ENCODE measurements at places on chromosomes 5 and 9.

- DNase-seq: no peak
Measured at GRCh38 chr5:164336906-164337305, 831.5 kb downstream of the MAT2B start.

GRCh38 chr5:153964880-153965645, 73.6 kb downstream of the FAM114A2 start:
- peak; percentile 84 for DNase-seq

DNA sequence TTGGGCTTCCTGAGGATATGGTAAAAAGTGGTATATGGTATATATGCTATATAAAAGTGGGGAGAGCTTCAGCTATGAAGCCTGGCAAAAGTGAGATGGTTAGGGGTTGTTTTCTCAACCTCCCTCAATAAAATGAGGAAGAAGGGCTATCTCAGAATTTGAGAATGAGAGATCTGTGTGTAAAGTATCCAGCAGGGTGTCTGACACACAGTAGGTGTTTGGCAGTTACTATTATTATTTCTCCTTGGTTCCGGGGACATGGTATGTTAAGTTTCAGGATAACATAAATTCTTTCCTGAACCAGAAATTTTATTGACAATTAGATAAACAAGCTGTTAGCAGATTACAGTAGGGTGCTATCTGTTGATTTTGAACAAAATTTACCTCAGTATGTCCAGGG, 94.1 kb downstream of the DENND1A start:
- DNase-seq: no peak

DNA sequence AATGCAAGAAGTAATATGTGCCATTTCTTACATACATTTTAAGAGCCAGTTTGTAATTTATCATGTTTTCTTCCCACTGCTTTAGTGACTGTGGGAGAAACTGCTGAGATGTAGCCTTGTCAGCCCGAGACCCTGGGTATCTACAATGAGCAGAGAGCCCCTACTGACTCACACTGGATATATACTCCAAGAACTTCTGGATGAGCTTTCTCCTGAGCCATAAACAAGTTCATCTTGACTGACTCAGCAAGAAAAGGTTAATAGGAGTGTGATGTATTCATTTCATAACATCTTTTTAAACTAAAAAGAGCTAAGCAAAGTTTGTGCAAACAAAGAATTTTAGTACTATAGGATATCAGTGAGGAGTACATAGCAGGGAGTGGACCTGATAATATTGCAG, 182.5 kb downstream of the EDIL3 start:
- DNase-seq: no peak

GRCh38 chr9:101737705-101738565, 512 bp downstream of the GRIN3A start:
- DNase-seq: peak; percentile 67

GRCh38 chr5:32421075-32421474, 23.5 kb downstream of the ZFR start:
- no peak for DNase-seq

GRCh38 chr5:77960863-77961396, 184.8 kb upstream of the TBCA start:
- DNase-seq: peak; percentile 40

DNA sequence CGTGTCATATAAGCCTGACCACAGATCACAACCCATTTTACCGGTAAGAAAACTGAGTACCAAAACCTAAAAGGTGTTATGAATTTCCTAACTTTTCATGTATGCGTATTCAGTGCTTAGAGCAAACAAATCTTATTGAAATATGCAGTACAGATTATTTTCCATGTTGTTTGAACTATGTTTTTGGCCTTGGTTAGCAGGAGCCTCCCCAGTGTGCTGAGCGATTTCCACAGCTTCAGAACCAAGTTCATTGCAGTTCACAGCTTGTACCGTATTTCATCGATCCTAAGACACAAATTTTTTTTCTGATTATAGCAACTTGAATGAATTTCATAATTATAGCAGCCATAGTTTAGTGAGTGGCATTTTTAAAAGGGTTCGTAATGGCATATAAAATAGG, 13.7 kb downstream of the ADAMTSL1 start:
- DNase-seq: no peak

- DNase-seq: peak; percentile 69
Measured at GRCh38 chr5:111172504-111172903, 51.7 kb upstream of the CAMK4 start.

- DNase-seq: no peak
Measured at GRCh38 chr5:123182072-123182471, 93.0 kb downstream of the PRDM6 start.

DNA sequence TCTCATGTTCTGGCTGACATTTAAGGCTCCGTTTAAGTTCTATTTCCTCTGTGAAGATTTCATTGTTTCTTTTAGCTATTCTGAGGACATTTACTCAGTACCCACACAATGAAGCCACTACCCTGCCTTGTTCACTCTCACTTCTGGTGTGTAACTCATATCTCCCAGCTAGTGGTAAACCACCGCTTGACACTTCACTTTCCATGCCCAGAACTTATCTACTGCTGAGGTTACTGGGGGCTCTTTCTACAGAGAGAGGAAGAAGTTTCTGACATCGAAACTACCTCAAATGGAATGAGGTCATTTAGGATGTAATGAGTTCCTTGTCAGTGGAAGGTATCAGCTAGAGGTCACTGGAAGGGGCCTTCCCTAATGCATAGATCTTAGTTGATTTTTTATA, 501.5 kb downstream of the DMAC1 start:
- DNase-seq: no peak

DNA sequence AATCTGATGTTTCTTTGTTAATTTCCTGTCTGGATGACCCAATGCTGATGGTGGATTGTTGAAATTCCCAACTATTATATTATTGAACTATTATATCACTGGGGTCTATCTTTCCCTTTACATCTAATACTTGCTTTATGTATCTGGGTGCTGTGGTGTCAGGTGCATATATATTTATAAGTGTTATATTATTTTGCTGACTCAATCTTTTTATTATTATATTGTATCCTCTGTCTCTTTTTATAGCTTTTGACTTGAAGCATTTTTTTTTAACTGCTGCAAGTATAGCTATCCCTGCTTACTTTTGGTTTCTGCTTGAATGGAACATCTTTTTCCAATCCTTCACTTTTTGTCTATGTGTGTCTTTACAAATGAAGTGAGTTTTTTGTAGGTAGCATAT, 255.9 kb downstream of the RAB3C start:
- no peak for DNase-seq

- DNase-seq: no peak
Measured at GRCh38 chr9:127245637-127246164, 18.9 kb upstream of the GARNL3 start.

DNA sequence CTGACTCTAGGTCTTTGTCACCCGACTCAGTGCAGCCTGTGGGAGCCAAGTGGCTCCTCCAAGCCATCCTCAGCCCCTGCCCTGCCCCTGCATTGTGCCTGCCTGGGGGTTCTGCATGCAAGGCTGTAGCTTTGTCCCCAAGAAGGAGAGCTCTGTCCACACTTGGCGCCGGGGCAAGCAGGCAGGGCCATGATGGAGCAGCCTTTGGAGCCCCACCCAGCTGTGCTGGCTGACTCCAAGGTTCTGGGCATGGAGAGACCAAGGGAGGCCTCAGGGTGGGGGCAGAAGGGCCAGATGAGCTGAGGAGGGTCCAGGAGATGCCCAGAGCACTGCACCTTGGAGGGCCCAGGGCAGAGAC, 226.2 kb downstream of the CACNA1B start:
- no peak for DNase-seq

- DNase-seq: no peak
Measured at GRCh38 chr5:29277642-29278041, 1915.8 kb upstream of the CDH6 start.

GRCh38 chr5:67200809-67201562, 4.4 kb upstream of the CD180 start:
- no peak for DNase-seq

DNA sequence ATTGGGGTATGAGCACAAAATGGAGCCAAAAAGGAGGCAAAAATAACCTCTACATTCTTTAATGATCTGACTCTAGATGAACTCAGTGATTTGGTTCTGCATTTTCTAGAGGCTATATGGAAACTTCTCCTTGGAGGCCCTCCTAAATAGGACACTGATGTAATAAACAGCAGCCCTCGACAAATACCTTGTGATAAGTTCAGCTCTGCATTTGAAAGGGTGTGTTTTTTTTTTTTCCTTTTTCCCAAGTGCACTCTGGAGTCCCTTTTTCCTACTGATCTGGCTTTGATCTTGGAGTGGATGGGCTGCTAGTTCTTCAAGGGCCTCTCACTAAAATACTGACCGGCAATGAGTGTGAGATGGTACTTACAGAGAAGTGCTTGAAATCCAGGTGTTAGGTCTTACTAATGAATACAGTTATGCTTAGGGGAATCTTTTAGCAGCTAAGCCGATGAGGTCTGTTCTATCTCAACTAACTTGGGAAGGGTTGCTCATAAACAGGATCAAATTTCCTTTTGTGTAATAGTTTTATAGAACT, 161.7 kb downstream of the MAST4 start:
- no peak for DNase-seq

- no peak for DNase-seq
Measured at GRCh38 chr9:93458712-93459111, 5.3 kb upstream of the FAM120AOS start.

DNA sequence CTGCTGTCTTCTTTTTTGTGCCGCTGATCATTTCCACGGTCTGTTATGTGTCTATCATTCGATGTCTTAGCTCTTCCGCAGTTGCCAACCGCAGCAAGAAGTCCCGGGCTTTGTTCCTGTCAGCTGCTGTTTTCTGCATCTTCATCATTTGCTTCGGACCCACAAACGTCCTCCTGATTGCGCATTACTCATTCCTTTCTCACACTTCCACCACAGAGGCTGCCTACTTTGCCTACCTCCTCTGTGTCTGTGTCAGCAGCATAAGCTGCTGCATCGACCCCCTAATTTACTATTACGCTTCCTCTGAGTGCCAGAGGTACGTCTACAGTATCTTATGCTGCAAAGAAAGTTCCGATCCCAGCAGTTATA, 17.1 kb downstream of the F2R start:
- DNase-seq: no peak

DNA sequence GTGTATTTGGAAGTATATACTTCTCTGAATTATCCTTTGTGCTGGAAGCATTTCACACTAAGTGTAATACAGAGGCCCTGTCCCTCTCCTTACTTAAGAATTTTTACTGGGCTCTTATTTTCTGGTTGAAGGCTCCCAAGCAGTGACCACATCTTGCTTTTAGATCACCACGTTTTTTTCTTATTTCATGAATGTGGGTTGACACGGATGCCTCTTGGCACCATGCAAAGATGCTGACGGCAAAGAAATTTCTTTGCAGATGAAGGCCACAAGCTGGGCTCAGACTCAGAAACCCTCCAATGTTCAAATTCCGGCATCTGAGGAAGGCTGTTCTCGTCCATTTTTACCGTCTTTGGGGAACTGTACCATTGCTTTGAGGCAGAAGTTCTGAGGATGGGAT, 168.5 kb downstream of the HMHB1 start:
- no peak for DNase-seq

GRCh38 chr9:128420060-128420650, 502 bp upstream of the CERCAM start:
- DNase-seq: peak; percentile 66

- DNase-seq: no peak
Measured at GRCh38 chr5:36939969-36940858, 63.6 kb downstream of the NIPBL start.

DNA sequence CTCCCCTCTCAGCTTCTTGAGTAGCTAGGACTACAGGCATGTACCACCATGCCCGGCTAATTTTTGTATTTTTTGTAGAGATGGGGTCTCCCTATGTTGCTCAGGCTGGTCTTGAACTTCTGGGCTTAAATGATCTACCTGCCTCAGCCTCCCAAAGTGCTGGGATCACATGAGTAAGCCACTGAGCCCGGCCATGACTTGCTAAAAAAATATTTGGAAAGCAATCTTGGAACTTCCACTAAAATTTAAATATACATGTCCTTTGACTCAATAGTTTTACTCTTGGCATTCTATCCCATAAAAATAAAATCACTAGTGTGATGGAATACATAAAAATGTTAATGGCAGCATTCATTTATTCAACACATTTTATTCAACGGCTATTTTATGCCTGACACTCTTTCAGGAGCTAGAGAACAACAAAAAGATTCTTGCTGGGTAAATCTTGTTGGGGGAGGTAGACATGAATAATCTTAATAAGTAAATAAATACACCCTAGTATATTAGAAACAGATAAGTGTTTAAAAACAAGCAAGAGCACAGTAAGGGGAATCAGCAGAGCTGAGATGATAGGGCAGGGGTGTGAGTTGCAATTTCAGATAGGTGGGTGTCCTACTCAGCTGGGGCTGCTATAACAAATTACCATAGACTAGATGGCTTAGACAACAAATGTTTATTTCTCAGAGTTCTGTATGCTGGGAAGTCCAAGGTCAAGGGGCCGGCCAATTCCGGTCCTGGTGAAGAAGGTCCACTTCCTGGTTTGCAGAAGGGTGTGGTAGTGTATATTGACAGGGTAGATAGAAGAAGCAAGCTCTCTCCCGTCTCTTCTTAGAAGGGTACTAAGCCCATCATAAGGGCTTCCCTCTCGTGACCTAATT, 50.7 kb downstream of the KCNV2 start:
- no peak for DNase-seq

DNA sequence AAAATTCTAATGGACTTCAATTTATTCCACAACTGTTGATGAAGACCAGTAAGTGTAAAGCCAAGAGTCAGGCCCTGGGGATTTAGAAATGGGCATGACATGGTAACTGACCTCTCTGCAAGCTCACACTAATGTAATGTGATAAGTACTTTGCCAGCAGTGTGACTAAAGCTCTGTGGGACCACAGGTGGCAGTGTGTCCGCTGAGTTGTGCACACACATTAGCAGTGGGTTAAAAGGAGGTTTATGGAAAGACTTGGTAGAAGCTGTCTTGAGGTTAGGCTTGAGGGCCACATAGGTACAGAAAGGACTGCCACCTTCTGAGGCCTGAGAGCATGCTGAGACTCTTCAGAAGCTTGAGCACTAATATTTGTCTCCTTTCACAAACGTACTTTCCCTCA, 67.6 kb downstream of the UBAP1 start:
- DNase-seq: no peak

DNA sequence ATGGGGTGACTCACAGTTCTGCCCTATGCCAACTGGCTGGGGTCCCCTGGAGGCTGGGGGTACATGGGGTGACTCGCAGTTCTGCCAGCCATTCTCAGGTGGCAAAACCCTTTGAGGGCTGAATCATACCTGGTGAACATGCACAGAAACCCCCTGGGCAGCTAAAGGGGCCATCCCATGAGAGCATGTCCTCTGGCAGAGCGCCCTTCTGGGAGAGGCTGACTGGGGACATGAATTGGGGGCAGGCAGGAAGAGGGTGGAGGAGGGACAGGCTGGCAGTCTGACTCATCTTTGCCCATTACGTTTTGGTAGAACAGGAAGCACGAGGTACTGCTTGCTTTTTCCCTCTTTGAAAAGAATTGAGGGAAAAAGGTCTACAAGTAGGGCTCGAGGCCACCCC, 16.7 kb downstream of the TRAF1 start:
- DNase-seq: no peak

All from GM23338 (cell line).